Cerebellar nuclear complex (tissue), 1 donor: ENCODE measurements at places on chromosomes 13 and 19.
A peak's percentile ranks its signal among the peaks of the same experiment; 100 is the strongest.

- DNase-seq = no peak
Measured at GRCh38 chr13:85799097-85799582, at the start of gene SLITRK6. Gene SLITRK6, minus strand, starts transcription at chr13:85799419. Its CDS starts 2,911 bp downstream, at chr13:85796508.

DNA sequence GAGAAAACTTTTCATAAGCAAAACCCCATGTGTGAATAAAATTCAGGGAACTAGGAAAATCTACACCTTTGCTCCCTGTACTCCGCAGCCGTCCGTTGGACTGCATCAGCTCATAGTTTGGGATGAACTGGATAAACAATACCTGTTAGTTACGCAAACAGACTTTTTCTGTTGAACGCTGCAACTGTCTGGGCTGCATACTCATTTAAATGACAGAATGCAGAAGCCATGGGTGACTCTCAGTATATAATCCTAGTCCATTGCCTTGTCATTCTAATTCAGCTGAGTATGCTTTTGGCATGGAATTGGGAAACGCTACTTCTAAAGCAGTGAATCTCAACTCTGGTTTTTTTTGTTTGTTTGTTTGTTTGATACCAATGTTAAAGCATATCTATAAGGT lies 151.6 kb downstream of the SLITRK1 start:
- no peak for DNase-seq

DNA sequence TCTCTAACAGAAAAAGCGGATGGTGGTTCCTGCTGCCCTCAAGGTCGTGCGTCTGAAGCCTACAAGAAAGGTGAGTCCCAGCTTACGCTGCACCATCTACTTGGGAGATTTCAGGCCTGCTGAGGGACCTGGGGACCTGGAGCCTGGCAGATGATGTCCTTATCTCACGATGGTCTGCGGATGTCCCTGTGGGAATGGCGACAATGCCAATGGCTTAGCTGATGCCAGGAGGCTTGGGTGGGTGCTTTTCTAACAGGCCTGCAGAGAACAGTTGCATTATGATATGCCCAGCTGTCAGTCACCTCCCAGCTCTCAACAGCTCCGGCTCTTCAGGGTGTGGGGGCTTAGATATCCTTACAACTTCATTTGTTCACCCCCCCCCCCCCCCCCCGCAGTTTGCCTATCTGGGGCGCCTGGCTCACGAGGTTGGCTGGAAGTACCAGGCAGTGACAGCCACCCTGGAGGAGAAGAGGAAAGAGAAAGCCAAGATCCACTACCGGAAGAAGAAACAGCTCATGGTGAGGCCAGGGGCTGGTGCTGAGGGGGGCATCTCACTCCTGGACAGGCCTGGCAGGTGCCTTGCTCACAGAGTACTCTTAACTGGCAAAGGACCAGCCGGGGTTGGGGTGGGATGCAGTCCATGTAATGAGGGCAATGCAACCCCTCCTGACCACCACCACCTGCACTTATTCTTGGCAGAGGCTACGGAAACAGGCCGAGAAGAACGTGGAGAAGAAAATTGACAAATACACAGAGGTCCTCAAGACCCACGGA lies 3.8 kb downstream of the RPL13A start:
- no peak for DNase-seq

DNA sequence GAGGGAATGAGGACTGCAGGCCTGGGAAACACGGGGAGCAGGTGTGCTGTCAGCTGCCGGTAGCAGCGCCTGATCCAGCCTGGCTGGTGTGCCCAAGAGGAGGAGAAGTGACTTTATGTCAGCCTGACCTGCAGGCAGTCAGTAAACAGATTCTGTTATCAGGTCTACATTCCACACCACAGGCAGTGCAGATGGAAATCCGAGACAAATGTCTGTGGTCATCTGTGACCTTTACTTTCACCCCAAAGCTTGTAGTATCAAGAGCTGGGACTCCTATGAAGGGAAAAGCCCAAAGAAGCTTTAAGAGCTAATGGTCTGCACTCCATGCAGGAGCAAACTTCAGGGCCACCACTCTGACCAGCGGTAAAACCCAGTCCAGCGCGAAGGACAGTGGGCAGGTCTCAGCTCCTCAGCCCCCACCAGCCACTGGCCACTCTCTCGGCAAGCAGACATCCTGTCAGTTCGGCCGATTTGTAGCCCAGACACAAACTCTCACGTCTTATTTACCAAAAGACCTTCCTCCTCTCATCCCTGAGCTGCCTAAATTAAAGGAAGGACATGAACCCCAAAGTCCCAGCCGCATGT lies 7.7 kb downstream of the EPS15L1 start:
- DNase-seq = no peak

DNA sequence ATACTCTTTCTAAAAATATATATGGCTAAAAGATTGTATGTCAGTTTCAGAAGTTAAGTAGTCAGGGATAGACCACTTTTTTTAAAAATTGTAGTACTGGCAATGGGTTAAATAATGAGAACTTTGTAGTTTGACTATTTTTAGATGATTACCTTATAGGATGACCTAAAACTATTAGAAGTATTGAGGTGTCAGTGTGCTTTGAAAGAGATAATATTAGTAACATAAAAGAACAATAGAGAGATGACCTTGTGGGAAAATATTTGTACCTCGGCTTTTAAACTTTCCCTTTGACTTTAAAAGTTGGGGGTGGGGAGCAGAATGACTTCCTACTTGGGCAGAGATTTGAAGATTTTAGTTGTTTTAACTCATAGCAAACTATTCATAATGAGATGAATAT lies 48.3 kb downstream of the SLAIN1 start:
- no peak for DNase-seq

DNA sequence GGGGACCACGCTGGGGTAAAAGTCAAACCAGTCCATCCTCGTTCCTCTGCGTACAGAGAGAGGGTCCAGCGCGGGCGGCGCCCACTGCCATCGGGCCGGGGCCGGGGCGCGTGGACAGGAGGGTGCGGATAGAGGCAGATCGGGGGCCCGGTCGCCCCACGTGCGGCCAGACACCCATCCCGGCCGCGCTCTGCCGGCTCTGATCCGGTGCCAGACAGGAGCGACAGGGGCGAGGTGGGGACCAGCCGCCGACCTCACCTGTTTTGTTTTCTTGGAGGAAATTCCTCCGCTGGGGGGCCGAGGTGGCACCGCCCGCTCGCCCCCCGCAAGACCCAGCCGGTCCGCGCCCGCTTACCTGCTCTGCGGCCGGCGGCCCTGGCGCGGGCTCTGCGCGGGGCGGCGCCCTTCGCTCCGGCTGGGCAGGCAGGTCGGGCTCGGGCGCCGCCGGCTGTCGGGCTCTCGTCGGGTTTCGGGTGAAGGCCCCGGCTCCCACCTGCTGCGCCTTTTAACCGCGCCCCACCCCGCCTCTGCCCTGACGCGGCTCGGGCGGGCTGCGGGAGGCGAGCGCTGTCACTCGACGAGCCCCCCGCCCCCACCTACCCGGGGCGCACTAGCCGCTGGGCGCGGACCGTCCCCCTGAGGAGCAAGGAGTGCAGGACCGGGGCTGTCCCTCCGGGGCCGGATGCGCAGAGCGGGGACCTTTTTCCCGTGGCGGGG lies at the start of gene GJB6:
Gene GJB6 (minus strand): TSS at position 481 of the 717 bp plus-strand sequence. CDS start 8,839 bp downstream, outside the sequence.
- no peak for DNase-seq

DNA sequence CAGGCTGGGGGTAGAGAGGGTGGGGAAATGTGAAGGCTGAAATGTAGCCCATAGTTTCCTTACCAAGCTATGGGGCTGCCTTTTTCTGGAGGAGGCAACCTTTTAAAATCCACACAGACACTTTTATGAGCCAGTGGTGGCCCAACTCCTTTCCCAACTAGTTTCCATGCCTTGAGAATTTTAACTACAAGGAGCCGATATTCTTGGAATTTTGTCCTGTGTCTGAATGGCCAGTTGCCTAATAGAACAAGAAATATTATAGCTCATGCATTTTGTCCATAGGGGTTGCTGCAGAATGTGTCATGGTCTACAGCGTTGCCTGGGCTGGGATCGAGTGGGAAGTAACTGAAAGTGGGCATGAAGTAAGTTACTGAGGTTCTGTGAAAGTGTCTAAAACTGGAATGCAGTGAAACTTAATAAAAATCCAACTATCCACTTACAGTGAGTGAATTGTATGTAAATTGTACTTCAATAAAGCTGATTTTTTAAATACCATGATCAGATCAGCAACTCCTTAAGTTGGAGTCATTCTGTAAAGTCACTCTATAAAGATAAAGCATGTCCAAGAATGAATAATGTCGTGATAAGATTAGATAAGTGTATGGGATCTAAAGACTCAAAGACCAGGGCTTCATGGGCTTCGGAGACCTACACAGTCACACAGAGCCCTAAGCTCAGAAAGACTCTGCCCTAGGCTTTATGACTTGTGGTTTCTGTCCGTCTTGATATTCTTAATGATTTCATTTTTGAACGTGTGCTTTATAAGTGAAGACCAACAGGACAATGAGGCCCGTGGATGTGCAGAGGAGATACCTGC lies 122.6 kb upstream of the FNDC3A start:
- DNase-seq = no peak

DNA sequence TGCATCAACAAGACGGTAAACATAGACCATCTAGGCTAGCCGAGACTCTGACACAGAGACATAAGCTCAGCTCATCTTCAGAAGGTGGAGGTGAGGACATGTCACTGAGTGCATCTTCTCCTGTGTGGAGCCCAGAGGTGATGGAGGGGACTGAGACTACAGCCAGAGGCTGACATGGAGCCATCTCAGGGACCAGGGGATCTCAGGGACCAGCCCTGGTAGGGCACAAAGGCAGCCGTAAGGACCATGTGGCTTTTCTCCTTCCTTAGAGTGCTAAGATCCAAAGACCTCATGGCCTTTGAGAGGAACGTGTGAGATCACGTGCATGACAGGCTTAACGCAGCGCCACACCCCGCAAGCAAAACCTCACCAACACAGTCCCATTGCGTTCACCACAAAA lies 126.9 kb downstream of the RAB20 start:
- no peak for DNase-seq

GRCh38 chr19:3375221-3376090 lies 9.1 kb downstream of the NFIC start:
- peak; percentile 39 for DNase-seq

DNA sequence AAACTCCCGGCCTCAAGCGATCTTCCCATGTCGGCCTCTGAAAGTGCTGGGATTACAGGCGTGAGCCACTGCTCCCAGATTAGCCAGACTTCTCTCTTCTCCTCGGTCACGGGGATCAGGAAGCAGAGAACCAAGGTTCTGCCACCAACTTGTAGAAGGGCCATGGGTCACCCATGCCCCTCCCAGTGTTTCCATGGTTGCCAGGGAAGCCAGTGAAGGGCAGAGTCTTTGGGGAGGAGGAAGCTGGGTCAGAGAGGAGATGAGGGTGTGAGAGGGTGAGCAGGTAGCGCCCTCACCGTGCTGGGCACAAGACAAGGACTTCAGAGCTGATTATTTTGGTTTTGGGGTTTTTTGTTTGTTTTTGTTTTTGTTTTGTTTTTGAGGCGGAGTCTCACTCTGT lies 77.1 kb downstream of the GNG7 start:
- no peak for DNase-seq

DNA sequence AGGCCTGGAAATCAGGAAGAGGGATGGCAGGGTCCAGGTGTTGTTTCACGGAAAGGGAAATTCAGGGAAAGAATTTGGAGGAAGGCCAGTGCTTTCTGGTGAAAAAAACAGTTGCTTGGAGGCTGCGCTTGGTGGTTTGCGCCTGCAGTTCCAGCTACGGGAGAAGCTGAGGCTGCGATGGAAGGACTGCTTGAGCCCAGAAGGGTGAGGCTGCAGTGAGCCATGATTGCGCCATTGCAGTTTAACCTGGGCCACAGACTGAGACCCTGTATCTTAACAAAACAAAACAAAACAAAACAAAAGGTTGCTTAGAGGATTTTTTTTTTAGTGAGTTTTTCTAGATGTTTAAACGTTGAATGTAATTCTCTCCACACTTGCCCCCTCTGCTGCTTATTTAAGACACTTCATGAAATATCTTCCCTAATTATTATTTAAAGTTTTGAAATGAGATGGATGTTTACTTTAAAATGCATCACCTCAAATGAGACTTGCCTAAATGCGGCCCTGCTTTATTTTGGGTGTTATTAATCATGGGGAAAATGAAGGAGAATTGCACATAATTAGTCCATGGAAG lies 75.4 kb upstream of the TRPC4 start:
- no peak for DNase-seq

GRCh38 chr19:43610493-43610892 lies 1.4 kb upstream of the SRRM5 start:
- DNase-seq = no peak

GRCh38 chr13:42152495-42152894 lies 104.0 kb downstream of the DGKH start:
- no peak for DNase-seq

DNA sequence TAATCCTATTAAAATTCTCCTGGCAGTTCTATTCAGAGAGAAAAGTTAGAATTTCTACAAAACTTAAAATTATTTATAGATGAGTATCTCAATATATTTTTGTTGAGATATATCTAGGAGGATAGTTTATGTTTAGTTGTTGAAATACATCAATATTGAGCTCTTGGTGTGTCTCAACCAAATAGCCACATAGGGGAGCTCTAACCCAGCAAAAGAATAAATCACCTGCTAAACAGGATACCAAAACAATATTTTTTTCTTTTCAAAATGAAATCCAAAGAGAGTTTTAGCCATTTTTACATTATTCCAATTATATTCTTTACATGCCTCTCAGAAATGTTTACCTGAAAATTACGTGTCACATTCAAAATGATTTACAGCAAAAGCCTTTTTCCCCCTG lies 954.7 kb downstream of the SLITRK6 start:
- no peak for DNase-seq

DNA sequence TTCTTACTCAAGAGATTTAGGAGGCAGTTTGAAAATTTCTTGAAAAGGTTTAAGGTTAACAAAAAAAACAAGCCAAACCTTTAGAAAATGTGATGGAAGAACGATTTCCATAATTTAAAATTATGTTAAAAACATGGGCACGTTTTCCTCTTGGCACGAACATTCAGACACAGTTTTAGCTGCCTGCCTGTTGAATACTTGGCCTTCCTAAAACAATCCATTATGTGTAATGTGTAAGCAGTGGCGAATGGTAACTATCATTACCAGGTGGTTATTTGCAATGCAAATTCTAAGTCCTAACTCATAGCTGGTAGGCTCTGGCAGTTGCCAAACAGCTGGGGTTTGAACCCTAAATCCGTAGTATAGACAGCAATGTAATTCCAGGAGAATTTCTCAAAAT lies 1425.7 kb upstream of the SLC10A2 start:
- DNase-seq = no peak

DNA sequence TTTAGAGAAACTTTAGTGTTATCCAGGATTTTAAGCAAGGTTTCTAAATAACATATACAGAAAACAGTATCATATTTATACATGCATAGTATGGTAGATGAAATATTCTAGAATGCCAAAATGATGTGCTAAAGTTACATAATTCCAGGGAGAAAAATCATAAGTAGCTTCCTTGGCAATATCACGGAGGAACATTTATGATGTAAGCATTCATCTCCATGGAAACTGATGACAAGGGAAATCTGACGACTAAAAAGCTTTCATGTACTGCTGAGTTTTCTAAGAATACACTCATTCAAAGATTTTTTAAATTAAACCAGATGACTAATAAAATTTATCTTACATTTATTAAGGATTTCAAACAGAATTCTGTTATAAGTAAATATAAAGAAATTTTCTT lies 4.7 kb downstream of the TEX30 start:
- DNase-seq = no peak

GRCh38 chr19:47129579-47129978 lies 1.1 kb upstream of the SAE1 start:
- DNase-seq = no peak
